ENCODE measurements at places on chromosomes 12 and 14.

DNA sequence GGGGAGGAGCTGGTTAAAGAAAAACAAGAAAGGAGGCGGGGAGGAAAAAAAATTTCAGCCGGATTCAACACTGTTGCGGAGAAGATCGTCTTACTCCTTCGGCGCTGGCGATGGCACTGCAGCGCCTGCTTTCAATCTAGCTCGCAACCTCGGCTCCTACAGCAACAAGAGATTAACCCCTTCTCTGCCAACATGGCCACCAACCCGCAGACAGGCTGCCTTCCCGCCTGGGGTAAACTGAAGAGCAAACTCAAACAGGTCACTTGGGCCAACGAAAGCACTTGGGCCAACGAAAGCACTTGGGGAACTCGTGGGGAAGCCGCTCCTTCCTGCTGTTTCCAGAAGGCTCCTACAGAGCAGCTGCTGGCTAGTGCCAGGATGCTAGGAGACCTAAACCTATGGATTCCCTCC is 73.7 kb downstream of the CIT start:
- DNase-seq, result peak; percentile 34

- no peak for DNase-seq
Observed at GRCh38 chr12:22250762-22251161, 83.7 kb downstream of the ST8SIA1 start.

DNA sequence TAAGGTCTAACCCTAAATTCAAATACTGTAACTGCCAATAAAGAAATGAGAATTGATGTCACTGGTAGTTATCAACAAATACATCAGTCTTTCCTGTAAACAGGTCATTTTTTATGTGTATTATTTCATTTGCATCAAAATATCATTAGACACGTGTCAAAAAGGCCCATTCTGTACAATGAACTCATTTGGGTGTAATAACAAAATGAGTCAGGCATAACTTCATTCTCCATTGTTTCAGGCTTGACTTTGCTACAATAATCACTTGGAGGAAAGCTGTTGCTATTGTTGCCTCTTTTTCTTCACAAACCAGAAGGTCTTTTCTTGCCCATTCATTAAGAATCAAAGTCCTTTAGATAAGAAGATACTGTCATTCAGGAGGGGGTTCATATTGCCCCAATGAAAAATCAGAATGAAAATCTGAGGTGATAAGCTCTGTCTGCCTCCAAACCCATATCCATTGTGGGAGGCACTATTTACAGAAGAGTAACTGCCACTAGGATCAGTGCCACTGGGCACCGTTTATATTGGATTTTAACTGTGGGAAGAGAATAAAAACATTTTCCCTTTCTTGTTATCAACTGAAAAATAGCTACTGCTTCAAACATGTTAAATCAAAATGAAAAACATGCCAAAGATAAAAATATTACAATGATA is 10.1 kb downstream of the ENTPD5 start:
- no peak for DNase-seq

GRCh38 chr12:65308006-65308405 is 29.5 kb downstream of the MSRB3 start:
- DNase-seq, result no peak

GRCh38 chr14:89673512-89674225 is 256.6 kb upstream of the FOXN3 start:
- DNase-seq, result no peak

DNA sequence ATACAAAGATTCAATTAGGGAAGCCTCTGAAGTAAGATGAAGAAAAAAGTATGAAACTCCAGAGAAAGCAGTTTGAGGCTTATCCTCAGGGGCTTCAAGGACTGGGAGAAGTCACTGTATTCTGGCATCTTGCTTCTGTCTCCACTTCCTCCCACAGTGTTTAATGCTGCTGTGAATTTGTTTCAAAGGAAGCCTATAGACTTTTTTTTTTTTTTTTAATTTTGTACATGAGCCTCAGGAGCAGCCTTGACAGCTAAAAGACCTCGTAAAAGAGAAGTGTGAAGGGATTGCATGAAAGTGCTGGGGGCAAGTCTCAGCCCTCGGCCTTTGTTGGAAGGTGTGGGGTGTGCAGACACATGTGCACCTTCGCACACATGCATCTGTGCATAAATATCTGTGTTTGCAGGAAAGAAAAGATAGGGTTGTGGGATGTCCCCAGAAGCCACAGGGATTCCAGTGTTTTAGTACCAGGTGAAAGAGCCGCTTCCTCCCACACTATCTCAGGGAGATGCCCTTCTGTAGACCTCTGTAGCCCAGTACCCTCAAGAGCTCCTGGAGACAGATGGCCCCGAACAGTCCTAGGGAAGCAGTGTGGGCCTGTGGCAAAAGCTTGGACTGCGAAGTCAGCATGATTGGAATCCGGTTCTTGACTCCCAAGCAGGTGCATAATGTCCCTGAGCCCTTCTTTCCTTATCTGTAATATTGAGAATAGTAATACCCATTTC is 193.5 kb upstream of the BCL2L14 start:
- DNase-seq, result no peak
